Stimulated activated CD4-positive, alpha-beta T cell treated with anti-CD3 and anti-CD28 coated beads, Interleukin-4, amount 100 ng/mL, for 1 hour (primary cell): ENCODE measurements at places on chromosomes 2 and 18.

DNA sequence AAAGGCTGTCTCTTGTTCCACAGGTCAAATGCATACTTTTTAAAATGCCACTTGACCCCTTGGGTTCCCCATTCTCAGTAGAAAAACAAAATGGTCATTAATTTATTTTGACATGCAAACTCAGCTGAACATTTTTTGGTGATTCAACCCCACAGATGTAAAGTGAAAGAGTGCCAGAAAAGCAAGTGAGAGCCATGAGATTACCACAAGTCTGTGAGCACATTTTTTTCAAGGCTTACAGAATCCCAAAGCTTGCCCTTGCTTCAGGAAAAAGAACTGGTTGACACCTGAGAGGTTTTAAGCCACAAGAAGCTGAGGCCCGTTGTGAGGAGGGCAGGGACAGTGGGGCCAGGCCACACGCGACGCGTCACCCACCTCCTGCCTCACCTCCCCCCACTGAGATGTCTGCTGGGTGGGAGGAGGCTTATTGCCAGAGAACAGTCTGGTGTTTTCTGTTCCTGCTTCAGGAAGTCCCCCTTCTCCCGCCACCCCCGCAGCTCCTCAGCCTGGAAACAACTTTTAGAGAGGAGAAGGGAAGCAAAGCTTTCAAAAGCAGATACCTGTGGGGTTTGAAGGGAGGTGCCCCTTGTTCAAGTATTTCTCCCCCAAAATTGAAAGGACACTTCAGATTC is 70.4 kb upstream of the CYP1B1 start:
- DNase-seq: no peak

DNA sequence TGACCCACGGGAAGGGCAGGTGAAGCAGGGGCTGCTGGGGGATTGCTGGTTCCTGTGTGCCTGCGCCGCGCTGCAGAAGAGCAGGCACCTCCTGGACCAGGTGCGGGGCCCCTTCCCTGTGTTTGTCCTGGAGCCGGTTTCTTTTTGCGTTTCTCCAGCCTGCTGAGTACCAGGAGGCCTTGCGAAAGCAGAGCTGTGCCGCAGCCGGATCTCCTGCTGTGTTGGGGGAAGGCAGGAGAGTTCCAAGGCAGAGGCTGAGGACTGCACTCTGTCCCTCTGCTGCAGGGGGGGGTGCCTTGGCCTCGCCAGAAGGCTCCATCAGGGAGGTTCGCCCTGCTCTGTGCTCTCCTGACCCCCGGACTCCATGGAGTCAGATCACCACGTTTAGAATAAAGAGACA is 2.8 kb downstream of the CAPN10 start:
- DNase-seq: peak; percentile 0

GRCh38 chr2:179981085-179981484 is 26.0 kb downstream of the CWC22 start:
- no peak for DNase-seq

- no peak for DNase-seq
These were observed 231.7 kb downstream of the ZNF516 start for GRCh38 chr18:76263046-76264005.

DNA sequence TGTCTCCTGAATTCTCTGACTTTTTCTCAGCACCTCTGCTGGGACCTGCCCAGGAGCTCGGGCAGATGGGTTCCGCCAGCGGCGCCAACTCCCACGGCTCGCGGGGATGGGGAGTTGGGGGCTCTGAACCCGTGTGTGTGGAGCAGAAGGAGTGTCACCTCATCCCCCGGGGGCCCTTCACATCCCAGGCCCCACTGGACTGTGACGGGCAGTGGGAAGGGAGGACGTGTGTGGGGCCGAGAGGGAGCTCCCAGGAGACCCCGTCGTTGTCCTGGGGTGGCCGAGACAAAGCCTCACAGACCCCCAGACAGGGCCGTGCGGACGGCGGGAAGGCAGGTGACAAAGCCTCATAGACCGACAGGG is 130.0 kb upstream of the CTDP1 start:
- no peak for DNase-seq

DNA sequence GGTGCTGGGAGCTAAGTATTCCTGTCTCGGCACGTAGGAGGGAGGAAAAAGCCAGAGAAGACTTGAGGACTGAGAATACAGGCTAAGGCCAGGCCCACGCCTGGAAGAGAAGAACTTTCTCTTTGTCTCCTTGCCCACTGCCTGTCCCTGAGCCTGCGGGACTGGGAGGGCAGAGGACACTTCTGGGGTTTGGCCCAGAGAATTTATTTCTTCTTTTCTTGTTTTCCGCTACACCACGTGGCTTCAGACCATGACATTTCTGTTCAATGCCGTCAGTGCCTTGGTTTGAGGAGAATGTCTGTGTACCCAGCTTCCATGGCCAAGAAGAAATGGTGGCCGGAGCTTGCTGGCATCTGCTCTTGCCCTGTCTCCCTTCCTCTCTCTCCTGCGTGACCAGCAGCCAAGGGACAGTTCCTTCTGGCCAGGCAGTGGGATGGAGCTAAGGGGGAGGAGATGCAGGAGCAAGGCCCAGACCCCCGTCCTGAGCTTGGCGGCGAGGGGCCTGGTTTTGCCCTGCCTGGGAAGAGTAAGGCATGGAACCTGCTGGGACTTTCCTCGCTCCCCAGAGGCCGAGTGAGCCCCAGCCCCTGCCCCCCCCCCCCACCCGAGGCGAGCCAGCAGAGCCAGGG is 140.3 kb downstream of the KLHL29 start:
- DNase-seq: no peak

- DNase-seq: no peak
These were observed 40.1 kb downstream of the KCNF1 start for GRCh38 chr2:10951558-10952414.

GRCh38 chr18:72541871-72542332 is 2.2 kb downstream of the CBLN2 start:
- DNase-seq: no peak

DNA sequence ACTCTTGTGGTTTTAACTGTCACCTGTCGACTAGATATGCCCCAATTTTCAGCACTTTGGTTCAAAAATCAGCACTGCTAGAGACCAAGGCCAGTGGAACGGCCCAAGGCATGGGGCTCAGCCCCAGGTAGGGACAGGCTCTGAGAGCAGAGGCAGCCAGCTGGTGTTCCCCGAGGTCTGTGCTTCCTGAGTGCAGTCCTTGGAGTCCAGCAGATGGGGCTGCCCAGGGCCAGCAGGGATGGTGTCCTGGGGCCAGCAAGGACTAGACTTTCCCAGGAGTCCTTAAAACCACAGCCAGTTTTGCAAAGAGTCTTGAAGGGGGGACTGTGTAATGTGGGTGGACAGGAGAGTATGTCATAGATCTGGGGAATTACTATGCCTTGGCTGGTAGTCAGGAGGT is 56.3 kb downstream of the POMC start:
- DNase-seq: no peak

DNA sequence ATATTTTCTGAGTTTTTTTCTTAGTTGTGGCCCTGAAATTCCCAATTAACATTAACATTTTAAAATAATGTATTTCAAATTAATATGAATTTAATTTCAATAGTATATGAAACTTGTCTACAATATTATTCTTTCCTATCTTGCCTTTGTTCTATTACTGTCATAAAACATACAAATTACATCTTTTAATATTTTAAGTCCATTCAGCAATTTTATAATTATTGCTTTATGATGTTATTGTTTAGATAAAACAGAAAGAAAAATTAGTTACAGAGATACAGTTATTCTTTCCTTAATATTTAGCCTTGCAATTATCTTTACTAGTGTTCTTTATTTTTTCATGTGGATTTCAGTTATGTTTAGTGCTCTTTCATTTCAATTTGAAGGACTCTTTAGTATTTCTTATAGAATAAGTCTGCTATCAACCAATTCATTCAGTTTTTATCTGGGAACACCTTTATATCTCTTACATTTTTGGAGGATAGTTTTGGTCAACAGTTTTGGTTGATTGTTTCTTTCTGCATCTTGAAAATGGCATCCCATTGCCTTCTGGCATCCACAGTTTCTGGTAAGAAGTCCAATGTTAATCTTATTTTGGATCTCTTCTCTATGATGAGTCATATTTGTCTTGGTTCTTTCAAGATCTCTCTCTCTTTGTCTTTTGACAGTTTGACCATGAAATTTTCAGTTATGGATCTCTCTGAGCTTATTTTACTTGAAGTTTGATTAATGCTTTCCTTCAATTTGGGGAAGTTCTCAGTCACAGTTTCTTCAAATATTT is 76.9 kb upstream of the CHST9 start:
- DNase-seq: no peak

DNA sequence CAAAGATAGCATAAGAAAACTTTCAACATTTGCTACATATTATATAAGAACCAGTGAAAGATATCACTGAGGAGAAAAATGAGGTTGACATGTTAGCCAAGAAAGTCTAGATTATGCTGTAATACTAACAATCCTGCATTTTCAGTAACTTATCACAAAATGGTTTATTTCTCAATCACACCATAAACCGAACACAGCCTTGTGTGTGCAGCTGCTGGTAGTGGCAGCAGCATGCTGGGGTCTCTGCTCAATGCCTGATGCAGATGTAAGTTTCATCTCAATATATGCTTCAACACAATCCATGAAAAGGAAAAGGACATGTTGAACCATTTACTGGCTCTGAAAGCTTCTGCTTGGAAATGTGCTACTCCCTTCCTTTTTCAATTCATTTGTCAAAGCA is 376.3 kb downstream of the GPD2 start:
- no peak for DNase-seq

GRCh38 chr2:37976411-37976810 is 51.3 kb downstream of the RMDN2 start:
- no peak for DNase-seq

GRCh38 chr2:2027271-2027670 is 283.0 kb upstream of the PXDN start:
- DNase-seq: no peak

- no peak for DNase-seq
These were observed 191.1 kb upstream of the ALKAL2 start for GRCh38 chr2:479031-479430.

DNA sequence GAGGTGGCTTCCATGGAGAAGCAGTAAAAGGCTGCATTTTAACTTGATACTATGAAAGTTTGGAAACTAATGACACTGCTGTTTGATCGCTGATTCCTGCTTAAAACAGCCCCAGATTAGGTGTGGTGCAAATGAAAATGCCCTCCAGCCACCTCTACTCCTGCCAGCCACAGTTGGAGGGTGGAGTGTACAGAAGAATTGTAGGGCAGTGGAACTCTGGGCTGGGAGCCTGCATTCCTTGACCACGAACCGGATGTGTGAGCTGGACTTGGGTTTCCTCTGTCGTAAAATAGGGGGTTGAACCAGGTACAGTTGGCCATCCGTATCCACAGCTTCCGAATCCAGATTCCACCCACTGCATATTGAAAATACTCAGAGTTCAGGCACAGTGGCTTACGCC is 84.6 kb upstream of the RFX8 start:
- DNase-seq: no peak

DNA sequence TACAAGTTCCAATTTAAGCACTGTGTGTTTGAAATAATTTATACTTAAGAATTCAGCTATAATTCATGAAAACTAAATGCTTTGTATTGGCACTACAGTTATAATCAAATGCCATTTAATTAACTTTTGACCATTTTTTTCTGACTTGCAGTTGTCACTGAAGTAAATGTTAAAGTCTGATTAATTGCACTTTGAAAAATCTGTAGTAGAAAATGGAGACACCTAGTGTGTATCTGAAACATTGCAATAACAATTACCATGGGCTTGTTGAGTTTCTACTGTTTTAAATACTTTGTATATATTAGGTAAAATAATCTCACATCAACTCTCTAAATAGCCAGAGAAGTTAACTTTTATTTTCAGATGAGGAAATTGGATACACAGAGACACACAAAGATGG is 458.6 kb upstream of the FSIP2 start:
- DNase-seq: no peak

GRCh38 chr18:72232644-72233043 is 311.5 kb downstream of the CBLN2 start:
- DNase-seq: no peak

- DNase-seq: no peak
These were observed 90.4 kb upstream of the PKDCC start for GRCh38 chr2:41957431-41957830.

GRCh38 chr2:56108806-56109205 is 75.0 kb upstream of the CCDC85A start:
- DNase-seq: no peak

- DNase-seq: no peak
These were observed 233.0 kb downstream of the MREG start for GRCh38 chr2:215780313-215780712.

DNA sequence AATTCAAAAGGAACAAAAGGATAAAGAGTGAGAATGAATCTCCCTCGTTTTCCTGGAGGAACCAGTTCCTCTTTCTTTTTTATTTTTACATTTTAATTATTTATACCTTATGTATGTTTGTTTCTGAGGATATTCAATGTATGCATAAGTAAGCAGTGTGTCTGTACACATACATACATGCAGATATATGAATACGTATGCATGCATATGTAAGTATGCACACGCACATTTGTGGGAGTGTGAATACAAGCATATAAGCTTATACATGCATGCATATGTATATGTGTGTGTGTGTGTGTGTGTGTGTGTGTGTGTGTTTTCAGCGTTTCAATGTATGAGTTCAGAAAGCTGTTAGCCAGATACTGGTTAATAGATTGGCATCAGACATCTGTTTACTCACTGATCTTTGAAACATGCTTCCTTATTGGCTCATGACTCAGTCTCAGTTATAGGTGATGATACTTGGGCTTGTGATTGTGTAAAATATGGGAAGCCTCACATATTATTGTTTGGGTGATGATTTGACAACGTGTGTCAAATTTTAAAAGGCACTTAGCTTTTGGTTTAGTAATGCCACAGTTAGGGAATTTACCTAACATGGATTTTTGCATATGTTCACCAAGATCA is 279.7 kb upstream of the TRIB2 start:
- DNase-seq: no peak

DNA sequence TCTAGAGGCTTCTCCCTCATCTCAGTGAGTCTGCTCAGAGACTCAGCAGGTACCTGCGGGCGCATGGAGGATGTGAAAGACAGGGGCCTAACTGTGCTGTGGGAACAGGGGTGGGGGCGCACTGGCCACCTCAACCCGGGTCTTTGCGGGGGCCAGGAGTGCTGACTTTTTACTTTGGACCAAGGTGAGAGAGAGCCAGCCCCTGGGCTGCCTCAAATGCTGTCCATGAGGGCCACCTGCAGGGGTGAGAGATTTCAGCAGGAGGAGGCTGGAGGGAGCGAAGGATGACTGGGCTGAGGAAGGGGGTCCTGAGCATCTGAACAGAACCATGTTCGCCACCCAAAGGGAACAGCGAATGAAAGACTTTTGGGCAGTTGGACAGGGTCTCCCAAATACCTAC is 129.4 kb downstream of the TNS1 start:
- DNase-seq: no peak
